ENCODE measurements at places on chromosomes 4 and X.

- no peak for DNase-seq
Measured at GRCh38 chr4:100372432-100372831, 145.4 kb downstream of the EMCN start.

DNA sequence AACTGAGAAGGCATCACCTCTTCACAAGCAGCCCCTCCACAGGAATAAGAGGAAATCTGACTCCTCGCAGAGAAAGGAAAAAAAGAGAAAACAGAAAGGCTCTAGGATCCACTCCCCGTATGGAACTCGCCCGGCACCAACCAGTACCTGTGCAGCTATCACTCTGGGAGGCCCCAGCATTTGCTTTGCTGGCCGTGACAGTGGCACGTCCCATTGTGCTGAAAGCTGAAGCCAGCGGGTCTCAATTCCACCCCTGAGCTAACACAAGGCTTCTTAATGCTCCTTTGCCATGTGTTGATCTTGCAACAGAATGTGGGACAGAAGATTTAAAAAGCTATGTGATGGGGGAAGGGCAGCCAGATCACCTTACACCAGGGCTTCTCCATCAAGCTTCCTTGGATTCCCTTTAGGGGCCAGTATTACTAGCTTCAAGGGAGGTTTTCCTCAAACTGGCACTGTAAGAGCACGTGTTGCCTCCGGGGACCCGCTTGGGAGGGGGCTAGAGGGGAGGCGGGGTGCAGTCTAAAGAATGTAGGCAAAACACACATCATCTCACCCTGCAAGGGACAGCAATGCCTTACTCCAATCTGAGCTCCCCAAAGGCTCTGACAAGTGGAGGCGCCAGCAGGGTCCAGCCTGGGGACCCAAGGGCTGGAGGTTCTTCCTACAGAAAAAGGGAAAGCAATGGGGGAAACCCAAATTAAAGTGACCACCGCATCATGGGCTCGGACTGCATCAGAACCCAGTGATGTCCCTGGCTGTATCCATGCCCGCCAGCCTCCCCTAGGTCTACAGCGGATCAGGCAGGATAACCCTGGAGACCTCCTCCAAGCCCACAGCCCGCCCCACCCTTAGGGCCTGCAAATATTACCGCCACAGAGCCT is 1.2 kb downstream of the USP46 start:
- peak; percentile 54 for DNase-seq

GRCh38 chrX:31237189-31237588 is 165.3 kb upstream of the FTHL17 start:
- DNase-seq = no peak

DNA sequence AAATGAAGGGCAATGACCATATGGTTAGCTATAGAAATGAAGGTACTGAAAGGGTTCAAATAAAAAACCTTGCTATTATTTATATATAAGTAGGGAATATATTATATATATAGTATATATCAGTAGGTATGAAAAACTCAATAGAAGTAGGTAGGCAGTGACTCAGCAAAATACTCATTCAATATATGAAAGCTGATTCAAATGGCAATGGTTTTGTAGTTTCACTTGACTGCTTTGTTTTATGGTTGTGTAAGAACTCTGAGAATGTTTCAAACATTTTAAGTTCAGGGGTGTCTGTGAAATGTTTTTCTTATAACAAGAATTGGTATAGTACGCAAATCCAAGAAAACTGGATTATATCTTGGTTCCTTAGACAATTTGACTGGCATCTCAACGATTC is 4.1 kb downstream of the ZNF280C start:
- no peak for DNase-seq

DNA sequence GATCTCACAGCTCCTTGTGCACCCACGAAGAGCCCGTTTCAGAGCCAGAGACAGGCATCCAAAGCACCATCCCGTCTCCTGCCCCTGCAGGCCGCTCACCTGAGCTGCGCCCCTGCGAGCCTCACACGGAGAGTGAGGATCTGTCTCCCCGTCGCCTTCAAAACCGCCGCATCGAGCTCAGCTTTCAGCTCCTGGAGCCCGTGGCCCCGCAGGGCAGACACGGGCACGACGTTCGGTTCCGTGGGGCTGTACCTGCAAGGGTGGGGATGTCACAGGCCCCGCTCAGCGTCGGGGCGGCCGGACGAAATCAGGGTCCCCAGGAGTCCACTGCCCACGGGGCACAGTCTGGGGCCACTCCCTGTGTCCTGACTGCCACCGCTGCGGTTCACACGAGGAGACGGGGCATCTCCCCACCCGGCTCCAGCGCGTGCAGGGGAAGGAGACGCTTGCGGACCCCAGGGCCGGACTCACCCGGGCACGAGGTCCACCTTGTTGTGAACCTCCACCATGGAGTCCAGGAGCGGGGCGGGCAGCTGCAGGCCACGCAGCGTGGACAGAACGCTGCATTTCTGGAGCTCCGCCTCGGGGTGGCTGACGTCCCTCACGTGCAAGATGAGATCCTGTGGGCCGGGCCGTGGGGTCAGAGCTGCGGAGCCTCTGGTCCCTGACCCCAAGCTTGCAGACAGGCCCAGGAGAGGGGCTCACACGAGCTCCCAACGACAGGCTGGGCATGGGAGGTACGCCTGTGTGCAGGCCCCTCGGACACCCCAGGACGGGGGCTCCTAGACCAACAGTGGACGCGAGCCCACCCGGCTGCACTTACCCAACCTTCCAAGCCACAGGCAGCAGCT is 11.1 kb downstream of the GTPBP6 start:
- no peak for DNase-seq

DNA sequence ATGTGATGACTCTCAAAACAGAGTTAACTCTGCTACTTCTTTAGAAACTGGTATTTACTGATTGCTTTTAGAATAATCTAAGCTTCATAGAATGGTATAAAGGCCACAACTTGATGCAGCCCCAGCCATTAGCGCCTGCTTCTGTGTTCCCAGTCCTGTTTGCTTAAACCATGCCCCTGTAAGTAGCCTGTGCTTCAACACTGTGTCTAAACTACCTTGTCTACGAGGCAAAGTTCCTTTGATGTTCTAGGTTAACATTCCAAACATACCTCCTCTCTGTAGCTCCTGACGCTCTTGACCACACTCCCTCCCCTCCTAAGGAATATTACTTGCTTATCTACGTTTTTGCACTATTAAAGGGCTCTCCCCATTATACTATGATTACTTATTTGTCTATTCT is 352.5 kb upstream of the ADGRL3 start:
- no peak for DNase-seq

GRCh38 chr4:90027565-90027964 is 99.6 kb upstream of the CCSER1 start:
- DNase-seq = no peak

DNA sequence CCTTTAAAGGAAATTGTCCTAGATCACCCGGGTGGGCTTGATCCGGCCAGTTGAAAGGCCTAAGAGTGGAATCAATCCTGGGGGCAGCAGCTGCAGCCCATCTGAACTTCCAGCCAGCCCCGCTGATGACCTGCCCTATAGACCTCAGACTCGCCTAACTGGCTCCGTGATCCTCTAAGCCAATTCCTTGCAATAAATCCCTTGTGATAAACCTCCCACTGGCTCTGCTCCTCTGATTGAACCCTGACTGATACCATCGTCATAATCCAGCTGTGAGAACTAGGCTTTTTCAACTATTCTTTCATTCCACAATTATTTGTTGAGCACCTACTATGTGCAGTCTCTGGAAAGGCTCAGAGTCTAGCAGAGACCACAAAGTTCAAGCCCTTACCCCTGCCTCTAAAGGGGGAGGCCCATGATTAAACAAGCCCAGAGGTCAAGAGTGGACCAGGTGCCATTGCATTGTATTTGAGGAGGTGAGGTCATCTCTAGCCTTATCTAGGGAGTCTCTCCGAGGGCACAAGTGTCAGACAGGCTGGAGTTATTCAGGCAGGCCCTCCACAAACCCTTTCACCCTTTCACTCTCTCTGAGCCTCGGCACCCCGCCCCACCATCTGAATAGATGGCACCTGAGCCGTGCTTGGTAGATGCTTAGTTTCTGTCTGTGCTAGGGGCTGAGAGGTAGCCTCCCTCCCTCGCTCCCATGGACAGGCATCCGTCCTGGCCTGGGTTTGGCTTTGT is 20.5 kb upstream of the GPR78 start:
- DNase-seq = no peak

- DNase-seq = no peak
Measured at GRCh38 chrX:86455495-86455894, 307.2 kb downstream of the DACH2 start.

GRCh38 chr4:186981161-186981560 is 257.5 kb upstream of the FAT1 start:
- peak; percentile 50 for DNase-seq

DNA sequence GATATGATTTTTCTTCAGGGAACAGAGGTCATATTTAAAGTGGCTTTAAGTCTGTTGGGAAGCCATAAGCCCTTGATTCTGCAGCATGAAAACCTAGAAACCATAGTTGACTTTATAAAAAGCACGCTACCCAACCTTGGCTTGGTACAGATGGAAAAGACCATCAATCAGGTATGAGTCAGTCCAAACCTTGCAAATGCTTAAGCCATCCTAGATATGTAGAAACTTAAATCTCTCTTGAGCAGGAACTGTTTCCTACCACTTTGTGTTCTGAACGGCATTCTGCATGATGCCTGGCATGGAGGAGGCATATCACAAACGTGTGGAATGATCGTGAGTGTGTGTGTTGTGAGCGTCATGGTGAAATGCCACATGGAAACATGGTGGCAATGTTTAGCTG is 164.8 kb downstream of the PTTG2 start:
- no peak for DNase-seq

- DNase-seq = no peak
Measured at GRCh38 chr4:48078862-48079655, 55.0 kb downstream of the TXK start.

- peak; percentile 71 for DNase-seq
Measured at GRCh38 chr4:181870326-181870725, 372.9 kb upstream of the TENM3 start.

DNA sequence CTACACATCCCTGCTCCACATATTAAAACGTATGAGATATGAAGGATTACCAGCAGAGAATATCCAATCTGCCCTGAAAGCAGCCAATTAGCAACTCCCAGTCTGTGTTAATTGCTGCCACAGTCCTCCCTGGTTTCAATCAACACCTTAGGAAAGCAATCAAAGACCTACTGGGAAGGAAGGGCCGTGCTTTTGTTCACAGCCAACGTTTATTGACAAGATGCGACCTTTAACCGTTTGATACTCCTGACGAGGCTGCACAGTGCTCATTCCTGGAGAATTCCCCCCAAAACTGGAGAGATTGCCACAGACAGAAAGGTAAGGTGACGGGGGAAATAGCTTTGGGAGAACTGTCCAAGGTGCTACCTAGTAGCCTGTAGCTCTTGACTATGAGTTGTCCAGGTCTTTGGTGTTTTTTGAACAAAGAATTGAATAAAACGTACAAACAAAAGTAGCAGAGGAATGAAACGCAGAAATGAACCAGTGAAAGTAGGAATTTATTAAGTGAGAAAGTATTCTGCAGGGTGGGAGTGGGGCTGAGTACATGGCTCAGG is 596.5 kb downstream of the NLGN4X start:
- DNase-seq = no peak

DNA sequence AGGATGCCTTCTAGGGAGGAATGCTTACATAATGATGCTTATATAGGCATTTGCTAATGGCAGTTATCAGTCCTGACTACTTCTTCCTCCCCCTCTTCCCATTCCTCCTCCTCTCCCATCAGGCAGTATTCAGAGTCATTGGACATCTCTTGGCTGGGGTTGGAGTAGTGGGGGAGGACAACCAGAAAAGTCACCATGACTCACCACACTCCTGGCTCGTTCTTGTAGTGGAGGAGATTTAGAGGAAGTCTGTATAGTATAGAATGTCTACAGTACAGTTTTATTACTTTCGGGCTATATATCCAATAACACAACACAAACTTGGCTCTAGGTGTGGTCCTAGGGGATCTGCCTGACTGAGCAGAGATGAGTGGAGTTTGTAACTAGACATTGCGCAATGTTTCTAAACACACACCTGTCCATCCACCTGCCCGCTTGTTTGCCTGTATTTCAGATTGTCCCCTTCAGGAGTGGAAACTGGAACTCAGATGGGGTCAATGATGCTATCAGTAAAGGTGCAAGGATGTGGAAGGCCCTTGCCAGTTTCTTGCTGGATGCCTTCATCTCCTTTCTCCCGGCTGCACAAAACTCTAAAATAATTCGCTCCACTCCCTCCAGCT is 27.9 kb upstream of the KIAA1210 start:
- DNase-seq = peak; percentile 83

DNA sequence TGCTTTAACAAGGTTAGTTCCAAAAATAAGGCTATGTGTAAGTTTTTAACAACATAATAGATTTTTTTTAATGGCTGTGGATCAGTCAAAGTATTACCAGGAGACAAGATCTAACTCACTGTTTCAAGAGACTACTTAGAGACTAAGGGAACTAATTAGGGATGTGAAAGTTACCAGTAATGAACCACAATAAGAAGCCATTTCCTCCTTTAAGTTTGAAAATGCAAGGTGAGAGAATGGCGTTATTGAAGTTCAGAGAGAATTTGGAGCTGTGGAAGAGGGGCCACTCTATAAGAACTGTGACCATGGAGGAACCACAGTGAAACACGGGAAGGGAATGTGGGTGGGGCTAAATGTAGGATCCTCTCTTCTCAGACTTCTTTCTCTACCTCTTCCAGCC is 624.2 kb downstream of the GLUD2 start:
- no peak for DNase-seq

- peak; percentile 56 for DNase-seq
Measured at GRCh38 chr4:10619220-10619619, 65.3 kb downstream of the CLNK start.

DNA sequence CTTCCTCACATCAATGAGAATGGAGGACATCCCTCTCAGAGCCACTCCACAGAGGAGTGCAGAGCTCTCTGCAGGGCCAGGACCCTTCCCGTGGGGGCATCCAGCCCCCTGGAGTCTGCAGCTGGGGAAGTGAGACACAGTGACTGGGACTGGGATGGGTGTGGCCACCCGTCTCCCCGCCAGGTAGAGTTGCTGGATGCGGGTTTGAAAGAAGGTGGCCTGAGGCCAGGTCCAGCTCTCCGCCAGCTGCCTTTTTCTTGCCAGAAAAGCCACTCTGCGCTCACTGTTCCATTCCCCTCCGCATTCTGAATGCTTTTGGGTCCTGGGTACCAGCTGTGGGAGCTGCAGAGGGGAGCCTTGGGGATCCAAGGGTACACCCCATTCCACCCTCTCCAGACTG is 82.6 kb downstream of the ABLIM2 start:
- no peak for DNase-seq

DNA sequence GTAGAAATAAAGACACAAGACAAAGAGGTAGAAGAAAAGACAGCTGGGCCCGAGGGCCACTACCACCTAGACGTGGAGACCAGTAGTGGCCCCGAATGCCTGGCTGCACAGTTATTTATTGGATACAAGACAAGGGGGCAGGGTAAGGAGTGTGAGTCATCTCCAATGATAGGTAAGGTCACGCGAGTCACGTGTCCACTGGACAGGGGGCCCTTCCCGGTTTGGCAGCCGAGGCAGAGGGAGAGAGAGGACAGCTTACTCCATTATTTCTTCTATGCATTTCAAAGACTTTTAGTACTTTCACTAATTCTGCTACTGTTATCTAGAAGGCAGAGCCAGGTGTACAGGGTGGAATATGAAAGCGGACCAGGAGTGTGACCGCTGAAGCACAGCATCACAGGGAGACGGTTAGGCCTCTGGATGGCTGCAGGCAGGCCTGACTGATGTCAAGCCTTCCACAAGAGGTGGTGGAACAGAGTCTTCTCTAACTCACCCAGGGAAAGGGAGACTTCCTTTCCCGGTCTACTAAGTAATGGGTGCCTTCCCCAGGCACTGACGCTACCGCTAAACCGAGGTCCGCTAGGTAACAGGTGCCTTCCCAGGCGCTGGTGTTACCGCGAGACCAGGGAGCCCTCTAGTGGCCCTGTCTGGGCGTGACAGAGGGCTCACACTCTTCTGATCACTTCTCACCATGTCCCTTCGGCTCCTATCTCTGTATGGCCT is 44.9 kb downstream of the ZBTB49 start:
- peak; percentile 39 for DNase-seq

Data from fibroblast of skin of scalp (primary cell).